Stimulated activated CD8-positive, alpha-beta memory T cell treated with anti-CD3 and anti-CD28 coated beads, Interleukin-4, amount 100 ng/mL, for 24 hours (primary cell): ENCODE measurements at places on chromosomes 7 and 10.

DNA sequence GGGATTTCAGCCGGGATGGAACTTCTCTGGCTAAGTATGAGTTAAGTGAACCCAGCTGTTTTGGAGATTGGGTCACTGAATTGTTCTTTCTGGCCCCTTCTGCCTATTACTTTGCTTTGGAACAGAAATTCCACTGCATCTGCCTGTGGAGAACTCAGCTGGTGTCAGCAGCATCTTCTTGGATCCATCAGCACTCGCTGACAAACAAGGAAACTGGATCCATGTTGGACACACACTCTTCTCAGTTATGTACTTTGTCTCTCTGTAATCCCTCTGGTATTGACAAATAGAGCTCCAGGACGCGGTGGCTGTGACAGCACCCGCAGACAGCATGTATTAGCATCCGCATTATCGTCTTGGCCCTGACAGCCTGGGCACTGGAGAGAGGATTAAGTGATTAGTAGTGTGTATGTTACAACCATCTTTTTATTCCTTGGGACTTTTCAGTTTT, 73.0 kb upstream of the BMPER start:
- no peak for DNase-seq

- DNase-seq, result no peak
These were observed 52.2 kb downstream of the R3HCC1L start for GRCh38 chr10:98186681-98187080.

DNA sequence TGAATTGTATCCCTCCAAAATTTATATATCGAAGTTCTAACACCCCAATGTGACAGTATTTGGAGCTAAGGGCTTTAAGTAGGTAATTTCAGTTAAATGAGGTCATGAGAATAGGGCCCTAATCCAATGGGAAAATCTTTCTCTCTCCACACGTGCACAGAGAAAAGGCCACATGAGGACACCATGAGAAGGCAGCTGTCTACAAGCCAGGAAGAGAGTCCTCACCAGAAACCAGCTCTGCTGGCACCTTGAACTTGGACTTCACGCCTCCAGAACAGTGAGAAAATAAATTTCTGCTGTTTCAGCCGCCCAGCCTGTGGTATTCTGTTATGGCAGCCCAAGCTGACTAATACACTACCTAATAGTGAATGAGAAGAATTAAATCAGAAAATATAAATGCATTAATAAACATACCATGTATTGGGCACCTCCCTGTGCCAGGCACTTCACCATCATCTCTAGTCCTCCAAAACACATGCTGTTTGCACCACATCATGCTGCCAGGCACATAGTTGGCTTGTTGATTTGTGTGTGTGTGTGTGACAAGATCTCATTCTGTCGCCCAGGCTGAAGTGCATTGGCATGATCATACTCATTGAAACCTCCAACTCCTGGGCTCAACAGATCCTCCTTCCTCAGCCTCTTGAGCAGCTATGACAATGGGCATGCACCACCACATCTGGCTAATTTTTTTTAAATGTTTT, 9.1 kb upstream of the TOMM7 start:
- DNase-seq, result no peak

- no peak for DNase-seq
These were observed 337.6 kb upstream of the NPSR1 start for GRCh38 chr7:34320412-34320811.

- DNase-seq, result no peak
These were observed 39.5 kb downstream of the LRMDA start for GRCh38 chr10:75470901-75471300.

DNA sequence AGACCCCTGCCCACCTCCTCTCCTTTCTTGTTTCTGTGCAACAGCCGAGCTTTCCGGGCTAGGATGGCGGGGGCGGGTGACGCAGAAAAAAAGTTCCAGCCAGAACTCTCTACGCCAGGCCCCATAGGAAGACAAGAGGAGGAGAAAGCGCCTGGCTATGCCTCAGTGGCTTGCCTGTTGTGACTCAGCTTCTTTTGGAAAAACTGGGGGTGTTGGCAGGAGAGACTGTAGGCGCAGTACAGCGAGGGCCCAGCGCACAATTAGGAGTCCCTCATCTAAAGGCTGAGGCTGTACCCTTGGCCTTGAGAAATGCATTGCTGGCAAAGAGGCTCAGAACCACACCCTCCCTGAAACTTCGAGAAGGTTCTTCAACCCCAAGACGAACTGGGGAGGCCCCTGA, 28.0 kb upstream of the KPNA7 start:
- DNase-seq, result no peak
